Activated CD4-positive, alpha-beta T cell treated with anti-CD3 and anti-CD28 coated beads, Interleukin-2, amount 50 U/mL, for 48 hours (primary cell): ENCODE measurements at places on chromosomes 11 and 22.

DNA sequence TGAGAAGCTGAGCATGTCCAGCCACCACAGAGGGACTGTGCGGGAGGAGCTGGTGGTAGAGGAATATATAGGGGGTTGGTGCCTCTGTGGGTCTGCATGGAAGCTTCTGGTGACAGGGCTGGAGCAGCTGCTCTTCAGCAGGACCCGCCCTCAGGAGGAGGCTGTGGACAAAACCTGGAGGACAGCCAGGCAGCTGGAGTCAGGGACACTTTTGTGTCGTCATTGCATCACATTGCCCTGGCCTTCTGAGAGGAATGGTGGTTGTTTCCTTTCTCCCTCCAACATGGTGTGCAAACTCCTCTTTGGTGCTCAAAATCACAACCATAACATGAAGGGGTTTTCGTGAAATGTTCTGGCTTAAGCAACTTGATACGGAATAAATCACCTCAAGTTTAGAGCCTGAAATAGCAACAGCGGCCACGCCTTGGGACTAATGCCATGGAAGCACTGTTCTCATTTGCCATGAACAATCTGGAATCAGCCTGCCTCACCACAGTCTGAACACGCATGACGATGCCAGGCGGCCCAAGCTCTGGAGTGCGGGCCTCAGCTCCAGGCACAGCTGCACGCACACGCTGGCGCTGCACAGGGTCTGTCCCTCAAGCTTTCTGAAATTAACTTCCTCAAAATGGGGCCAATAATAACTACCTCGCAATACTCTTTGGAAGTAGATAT is 17.1 kb upstream of the CSRP3 start:
- DNase-seq = no peak

DNA sequence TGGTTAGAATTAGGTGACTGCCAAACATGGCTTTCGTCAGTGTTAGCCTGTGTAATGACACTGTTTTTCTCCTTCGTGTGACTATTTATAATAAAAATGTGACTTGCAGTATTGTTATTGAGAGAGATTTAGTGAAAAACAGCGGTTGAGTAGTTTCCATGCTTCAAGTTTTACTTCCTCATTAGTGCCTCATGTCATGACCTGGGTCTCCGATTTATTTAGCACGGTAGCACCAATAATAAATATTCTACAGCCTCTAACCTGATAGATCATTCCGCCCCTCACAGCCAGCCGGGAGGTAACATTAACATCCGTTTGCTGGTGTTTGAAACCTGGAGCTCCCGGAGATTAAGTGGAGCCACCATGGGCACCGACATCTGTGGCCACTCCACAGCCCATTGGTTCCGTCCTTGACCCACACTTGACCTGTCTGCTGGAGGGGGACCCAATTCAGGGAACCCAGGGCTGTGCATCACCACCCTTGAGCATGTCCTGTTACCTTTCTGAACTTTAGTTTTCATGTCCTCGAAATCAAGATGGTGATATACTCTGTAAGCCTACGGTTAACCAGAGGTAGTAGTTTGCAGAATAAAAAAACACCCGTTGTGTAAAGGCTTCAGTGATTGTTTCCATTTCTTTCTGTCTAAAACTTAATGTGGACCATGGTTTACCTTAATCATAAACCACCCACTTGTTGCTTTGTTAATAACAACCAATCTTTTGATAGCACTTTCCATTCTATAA is 104.1 kb downstream of the ATXN10 start:
- no peak for DNase-seq

- no peak for DNase-seq
These were observed 78.3 kb upstream of the LMO1 start for GRCh38 chr11:8341996-8342395.

- DNase-seq = no peak
These were observed 68.6 kb downstream of the PHF21B start for GRCh38 chr22:44941207-44941606.

GRCh38 chr11:103652013-103652412 is 384.4 kb upstream of the DDI1 start:
- DNase-seq = no peak

DNA sequence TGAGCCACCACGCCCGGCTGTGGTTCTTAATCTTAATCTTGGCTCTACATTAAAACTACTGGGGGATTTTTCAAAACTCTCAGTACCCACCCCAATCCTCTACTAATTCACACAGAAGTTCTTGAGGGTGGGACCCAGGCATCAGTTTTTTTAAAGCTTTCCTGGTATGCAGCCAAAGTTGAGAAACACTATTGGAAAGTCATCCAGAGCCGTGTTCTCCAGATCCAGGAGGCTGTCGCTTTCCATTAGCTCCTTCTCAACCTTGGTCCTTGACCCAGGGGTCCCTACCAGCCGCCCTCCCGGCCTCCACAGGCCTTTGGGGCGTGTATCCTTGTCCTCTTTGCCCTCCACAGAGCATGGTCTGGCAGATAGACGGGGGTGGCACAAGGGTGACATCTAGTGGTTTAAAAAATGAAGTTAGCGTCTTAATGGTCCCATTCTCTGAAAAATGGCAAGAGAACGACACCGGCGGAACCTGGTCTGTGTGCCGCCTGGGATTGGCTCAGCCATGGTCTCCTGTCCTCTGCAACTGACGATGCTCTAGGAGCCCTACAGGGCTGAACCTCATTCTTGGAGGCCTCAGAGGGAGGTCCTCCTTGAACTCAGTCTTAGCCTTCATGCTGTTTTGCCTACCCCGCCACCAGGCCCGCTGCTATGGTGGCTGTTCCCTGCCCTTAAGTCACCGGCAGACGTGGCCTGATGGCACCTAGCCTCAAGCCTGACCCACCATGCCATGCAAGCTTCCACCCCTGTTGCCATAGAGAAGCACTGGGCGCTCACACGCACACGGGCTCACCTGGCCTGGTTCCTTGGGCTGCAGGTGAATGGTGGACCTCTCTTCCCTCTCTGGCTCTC is 152.0 kb upstream of the SYN3 start:
- DNase-seq = peak; percentile 20

DNA sequence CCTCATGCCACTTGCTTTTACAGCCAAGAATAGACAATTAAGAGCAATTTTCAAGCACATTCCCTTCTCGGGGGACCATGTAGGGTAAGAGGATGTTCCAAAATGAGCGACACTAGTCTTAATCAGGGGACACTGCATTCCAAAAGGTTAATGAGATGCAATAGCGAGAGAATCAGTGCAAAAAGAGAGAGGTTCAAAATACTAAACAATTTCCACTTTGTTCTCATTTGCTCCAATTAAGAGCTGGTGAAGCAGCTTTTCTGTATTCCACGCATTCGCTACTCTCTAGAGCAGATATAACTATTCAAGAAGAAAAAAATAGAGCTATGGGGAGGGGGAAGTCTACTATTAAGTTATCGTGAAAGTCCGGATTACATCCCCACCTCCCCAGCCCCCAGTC is 811 bp downstream of the LRRC4C start:
- no peak for DNase-seq

DNA sequence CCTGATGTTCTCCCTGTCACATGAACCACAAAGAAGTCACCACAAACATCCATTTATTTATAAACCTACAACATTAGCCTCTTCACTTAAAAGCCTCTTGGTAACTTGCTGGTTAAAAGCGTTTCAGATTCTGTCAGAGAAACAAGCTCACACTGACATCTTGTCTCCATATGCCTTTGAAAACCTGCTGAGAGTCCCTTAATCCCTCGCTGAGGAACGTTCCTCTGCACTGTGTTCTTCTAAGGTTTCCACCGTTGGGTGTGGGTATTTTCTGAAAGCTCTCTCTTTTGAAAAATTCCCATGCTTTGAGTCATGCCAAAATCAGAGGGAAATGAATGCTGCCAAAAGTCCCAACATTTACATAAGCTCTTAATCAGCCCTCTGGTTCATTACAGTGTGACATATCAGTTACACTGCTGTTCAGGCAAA is 149.8 kb downstream of the CCDC34 start:
- no peak for DNase-seq

- no peak for DNase-seq
These were observed 1.2 kb downstream of the CPT1B start for GRCh38 chr22:50576806-50577696.

GRCh38 chr11:30333405-30333804 is 10.5 kb downstream of the ARL14EP start:
- DNase-seq = no peak

- no peak for DNase-seq
These were observed 53.0 kb downstream of the OSBPL5 start for GRCh38 chr11:3111919-3112690.

DNA sequence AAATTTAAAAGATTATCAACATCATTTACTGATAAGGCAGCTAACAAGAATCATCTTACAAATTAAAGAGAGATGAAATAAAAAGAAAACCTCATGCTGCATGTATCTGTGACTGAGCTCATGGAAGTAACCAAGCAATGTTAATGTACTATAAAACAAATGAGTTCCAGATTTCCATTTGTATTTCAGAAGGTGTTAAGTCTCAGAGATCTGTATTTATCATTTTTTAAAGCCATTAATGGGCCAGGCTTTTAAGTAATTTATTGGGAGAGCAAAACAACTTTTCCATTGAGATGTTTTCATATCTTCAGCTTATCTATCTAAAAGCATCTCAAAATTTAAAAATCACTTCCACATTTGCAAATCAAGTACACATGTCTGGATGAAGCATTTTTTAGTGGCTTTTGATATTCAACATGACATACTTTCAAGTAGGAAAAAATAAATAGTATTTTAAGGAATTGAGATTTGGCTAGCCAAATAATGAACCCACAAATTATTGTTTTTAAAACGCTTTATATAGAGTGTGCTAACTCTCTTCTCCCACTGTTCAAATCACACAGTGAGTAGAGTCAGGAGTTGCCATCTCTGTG is 17.9 kb upstream of the BBOX1 start:
- no peak for DNase-seq

- DNase-seq = no peak
These were observed 4.2 kb upstream of the FAM118A start for GRCh38 chr22:45305456-45306075.

- DNase-seq = no peak
These were observed 37.9 kb upstream of the PLET1 start for GRCh38 chr11:112298535-112298934.

DNA sequence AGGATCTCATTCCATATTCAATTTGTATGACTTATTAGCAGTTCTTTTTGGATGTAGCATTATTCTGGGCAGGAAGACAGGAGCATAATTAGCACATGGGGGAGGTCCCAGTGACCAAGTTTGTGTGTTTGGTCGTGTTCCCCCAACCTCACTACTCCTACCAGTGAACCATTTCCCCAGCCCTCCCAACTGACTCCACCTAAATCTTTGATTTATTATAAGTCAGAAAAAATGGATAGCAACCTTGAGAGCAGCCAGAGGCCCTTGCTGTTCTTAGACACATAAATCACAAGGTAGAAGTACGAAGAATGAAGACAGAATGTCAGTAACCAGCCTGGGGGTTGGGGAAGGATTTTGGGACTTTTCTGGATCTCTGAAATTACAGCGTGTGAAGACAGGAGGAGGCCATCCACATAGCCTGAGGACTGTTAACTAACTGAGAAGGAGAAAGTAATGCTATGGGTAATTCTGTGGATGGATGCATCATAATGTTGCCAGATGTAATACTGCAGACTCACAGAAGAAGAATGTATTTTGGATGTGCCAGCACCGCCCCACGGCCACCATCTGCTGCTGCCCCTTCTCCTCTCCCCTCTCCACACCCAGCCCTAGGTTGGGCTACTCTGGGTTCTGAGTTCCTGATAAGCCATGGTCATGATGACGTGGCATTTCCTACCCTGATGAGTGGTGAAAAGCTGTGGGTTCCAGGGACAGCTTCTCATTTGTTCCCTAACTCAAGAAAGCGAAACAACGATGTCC is 124.3 kb upstream of the TTC12 start:
- DNase-seq = no peak

GRCh38 chr11:32034680-32035079 is 56.2 kb upstream of the RCN1 start:
- DNase-seq = no peak

GRCh38 chr11:2761131-2762030 is 61.6 kb upstream of the KCNQ1OT1 start:
- no peak for DNase-seq

- DNase-seq = no peak
These were observed 178.7 kb downstream of the CADM1 start for GRCh38 chr11:115325523-115325922.

GRCh38 chr11:14059491-14059890 is 97.0 kb downstream of the SPON1 start:
- DNase-seq = no peak

DNA sequence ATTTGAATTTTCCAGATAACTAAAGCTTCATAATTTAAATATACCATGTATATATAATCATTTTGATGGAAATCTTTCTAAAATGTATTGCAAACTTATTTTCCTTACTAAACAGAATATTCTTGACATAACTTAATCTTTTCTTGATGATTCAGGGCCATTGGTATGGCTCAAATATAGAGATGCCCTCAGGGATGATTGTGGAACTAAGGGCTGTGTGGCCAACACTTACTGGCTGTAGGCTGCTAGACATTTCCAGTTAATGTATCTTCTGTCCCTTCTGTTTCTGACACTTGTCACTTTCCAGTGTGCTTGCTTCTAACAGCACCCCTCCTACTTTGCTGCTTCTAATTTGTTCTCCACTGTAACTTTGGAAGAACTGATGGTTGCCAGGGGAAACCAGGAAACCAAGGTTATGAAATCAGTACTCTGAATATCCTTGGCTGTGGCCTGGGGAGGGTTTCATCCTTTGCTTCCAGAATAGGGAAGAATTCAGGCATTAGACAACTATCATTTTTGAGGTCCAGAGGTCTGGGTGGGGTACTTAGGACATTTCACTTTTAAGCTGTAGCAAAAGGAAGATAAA is 697.2 kb downstream of the ETS1 start:
- no peak for DNase-seq

GRCh38 chr11:2448661-2449547 is 4.1 kb downstream of the KCNQ1 start:
- no peak for DNase-seq

GRCh38 chr11:20451568-20451967 is 64.1 kb downstream of the PRMT3 start:
- no peak for DNase-seq

GRCh38 chr11:27281276-27281675 is 81.7 kb downstream of the CCDC34 start:
- no peak for DNase-seq

DNA sequence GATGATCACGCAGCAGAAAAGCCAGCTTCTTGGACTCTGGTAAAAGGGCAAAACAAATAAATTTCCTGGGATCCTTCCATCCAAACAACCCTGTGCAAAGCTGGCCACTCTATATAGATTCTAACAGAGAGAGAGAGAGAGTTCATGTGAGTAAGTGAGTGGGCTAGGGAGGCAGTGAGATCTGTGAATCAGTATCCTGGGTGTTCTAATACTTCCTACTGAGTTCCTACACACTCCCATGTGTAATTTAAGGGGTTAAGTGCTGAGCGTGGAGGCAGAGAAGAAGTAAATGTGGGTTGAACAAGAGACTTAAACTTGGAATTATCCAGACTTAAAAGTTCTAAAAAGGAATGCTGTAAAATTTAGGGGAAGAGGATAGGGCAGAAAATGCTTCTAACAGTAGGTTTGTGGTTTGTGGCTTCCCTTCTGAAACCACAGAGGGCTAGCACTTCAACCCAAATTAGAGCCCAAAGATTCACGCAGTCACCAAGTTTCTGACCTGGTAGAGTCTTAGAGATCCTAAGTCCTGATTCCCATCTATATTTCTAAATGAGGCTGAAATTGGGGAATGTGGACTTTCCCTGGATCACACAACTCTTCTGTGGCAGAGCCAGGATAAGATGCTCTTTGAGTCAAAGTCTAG is 413.9 kb downstream of the TENM4 start:
- no peak for DNase-seq

GRCh38 chr11:45984192-45984591 is 61.7 kb downstream of the LARGE2 start:
- DNase-seq = no peak

GRCh38 chr11:117996058-117996457 is 9.9 kb downstream of the IL10RA start:
- no peak for DNase-seq
